Sigmoid colon (tissue), 7 donors: ENCODE measurements at places on chromosomes 5 and 9.

GRCh38 chr5:139426203-139426885, 13.0 kb downstream of the DNAJC18 start:
- no peaks in the 10 kb centered on the region for H3K27me3 ChIP-seq
- H3K4me1 ChIP-seq, result no peaks in the 10 kb centered on the region
- H3K27ac ChIP-seq, result no peak overlapping the region
- peaks cover 4% of the 10 kb centered on the region for H3K36me3 ChIP-seq
- H3K4me3 ChIP-seq, result no peak overlapping the region

- DNase-seq, result no peak
- no peaks in the 10 kb centered on the region for H3K27me3 ChIP-seq
- no peaks in the 10 kb centered on the region for H3K4me1 ChIP-seq
Measured at GRCh38 chr9:89523948-89524347, 26.0 kb upstream of the SEMA4D start.

DNA sequence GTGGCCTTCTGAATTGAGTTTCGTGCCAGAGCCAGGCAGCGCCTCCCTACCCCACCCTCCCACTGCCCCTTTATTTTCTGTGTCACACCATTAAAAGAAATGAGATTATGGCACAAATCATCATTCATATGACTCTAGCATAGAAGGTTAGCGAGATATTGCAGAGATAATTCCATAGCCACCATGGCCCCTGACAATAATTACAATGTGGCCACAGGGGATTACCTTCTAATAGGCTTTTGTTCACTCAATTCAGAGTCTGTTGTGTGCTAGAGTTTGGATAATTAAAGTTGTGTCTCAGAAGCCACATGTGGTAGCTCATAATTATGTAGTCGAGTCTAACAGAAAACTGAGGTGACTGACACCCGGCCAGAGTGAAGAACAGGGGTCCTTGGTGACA, 428.1 kb downstream of the ARHGEF28 start:
- no peaks in the 10 kb centered on the region for H3K4me1 ChIP-seq
- no peak overlapping the region for H3K4me3 ChIP-seq
- H3K27ac ChIP-seq, result no peak overlapping the region
- no peaks in the 10 kb centered on the region for H3K36me3 ChIP-seq
- no peak for DNase-seq
- no peaks in the 10 kb centered on the region for H3K27me3 ChIP-seq

DNA sequence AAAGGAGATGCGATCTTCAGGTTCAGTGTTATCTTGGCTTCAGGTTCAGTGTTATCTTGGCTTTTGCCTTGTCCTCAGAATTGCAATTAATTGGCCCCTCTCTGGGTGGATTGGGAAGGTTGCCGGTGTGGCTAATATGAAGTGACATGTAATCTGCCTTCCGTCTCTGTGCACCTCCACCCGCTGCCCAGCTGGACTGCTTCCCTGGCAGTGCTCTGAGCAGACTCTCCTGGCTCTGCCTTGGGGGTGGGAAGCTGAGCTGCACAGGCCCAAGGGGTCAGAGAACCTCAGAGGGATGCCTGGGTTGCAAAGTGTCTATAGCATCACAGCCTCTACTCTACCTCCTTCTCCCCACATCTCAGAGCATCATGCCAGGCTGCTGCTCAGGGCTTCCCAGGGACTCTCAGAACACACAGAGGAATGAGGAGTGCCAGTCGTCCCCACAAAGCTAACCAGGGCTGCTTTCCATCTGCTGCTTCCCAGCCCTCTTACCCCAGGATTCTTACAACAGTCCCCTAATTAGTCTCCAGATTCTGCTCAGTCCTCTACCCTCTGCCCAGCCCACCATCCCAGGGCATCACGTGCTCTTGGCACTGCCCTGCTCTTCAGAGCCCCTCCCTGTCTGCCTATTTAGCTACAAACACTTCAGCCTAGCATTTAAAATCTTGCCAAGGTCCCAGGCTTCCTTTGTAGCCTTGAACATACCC, 54.4 kb upstream of the AFAP1L1 start:
- no peak for DNase-seq
- no peaks in the 10 kb centered on the region for H3K27me3 ChIP-seq
- no peaks in the 10 kb centered on the region for H3K36me3 ChIP-seq
- peaks cover 17% of the 10 kb centered on the region for H3K4me1 ChIP-seq
- H3K4me3 ChIP-seq, result no peak overlapping the region
- no peak overlapping the region for H3K27ac ChIP-seq

GRCh38 chr9:14315875-14316601, 2.1 kb upstream of the NFIB start:
- no peak for DNase-seq
- H3K4me3 ChIP-seq, result peak overlapping the region; percentile 84
- no peaks in the 10 kb centered on the region for H3K27me3 ChIP-seq

GRCh38 chr9:98330831-98331230, 75.4 kb upstream of the TBC1D2 start:
- no peaks in the 10 kb centered on the region for H3K36me3 ChIP-seq
- H3K4me3 ChIP-seq, result no peak overlapping the region
- no peaks in the 10 kb centered on the region for H3K4me1 ChIP-seq
- no peak for DNase-seq
- no peaks in the 10 kb centered on the region for H3K27me3 ChIP-seq
- no peak overlapping the region for H3K27ac ChIP-seq
